K562 (cell line): ENCODE measurements at places on chromosomes 3 and 15.

DNA sequence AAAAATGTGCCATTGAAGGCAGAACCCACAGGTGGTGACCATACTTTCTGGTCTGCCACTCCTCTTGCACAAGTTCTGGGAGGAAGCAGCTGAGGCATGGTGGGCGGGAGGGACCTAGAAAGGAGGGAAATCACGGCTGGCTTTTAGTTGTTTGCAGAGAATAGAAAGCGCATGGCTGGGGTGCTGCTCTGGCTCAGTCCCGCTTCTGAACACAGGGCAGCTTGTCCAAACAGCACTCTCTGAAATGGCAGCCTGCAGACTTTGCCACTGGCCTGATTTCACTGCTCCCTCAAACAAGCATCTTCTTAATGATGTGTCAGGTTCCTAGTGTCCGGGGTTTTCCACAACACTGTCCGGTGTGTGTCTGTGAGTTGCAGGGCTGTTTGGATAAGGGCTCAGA lies 76.7 kb downstream of the AAGAB start:
- DNase-seq: no peak

DNA sequence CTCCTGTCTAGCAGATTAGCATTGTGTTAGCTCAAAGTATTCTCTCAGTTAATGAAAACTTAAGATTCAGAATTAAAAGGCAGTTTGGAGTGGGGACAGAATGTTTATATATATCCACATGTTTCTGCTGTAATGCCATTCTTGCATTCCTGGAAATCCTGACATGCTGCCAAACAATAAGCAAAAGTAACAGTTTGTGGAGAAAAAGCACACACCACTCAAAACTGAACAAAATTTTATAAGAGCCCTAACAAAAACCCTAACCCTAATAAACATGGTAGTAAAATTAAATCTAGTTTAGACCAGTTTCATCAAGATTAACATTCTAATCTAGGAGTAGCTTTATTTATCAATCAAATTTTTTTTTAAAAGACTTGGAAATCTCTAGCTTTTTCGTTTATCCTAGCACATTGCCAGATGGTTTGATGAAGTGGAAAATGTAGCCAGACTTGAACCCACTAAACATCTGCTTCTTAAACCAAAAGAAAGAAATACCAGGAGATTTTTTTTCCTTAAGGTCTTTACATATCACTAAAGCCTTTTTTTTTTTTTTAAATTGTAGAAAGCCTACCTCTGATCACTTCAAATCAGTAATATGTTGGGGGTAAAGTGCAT lies 3.7 kb downstream of the TCAIM start:
- no peak for DNase-seq

DNA sequence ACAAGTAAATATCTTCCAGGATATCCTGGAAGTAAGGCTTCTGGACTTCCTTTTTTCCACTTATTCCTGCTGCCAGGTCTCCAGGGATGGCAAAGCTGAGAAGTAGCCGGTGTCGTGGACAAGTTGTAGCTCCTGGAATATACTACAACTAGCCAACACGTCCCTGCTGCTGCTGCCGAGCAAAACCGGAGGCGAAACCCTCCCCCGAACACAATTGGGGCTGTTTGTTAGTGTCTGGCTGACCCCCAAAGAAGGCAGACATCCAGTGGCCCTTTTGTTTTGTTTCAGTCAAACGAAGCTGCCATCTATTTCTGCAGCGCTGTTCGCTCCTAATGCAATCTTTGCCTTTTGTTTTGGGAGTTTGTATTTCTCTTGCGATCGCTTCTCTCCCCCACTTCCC lies 45.3 kb upstream of the EIF5A2 start:
- no peak for DNase-seq

- DNase-seq: no peak
Observed at GRCh38 chr3:150319900-150320299, 88.2 kb upstream of the TSC22D2 start.

GRCh38 chr3:65439641-65440284 lies 599.0 kb downstream of the MAGI1 start:
- DNase-seq: peak; percentile 69

DNA sequence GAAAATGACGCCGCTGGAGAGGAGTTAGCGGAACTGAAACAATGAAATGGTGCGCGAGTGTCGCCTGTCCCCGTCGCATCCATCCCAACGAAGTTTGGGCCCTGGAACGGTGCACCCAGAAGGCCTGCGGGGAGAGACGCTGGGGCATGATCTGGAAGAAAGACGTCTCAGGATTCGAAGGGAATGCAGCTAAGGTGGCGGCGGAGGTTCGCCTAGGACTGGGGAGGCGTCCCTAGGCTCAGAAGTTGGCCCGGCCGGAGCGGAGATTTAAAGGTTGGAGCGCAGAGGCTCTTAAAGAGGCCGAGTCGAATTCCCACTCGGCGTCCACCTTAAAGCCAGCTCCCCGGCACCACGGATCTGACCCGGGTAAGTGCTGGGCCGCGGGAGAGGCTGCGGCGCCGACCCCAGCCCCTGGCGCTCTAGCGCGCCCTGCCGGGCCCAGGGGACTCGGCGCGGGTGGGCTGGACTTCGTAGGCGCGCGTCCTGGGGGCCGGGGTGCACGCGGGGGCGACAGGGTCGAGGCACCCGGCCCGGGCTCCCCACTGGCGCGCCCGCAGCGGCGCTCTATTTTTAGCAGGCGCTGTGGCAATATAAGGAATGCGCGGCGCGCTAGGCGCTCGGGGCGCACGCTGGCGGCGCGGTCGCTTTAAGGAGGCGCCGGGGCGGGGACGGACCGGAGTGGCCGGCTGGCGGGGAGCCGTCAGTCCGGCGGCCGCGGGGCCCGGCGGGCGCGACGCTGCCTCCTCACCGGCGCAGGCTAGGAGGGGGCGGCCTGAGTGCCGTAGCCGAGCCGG lies at the start of gene MRAS:
Gene MRAS, plus strand, starts transcription at position 620 of the 794 bp plus-strand sequence. CDS start 24,305 bp downstream, outside the sequence.
- DNase-seq: peak; percentile 72

DNA sequence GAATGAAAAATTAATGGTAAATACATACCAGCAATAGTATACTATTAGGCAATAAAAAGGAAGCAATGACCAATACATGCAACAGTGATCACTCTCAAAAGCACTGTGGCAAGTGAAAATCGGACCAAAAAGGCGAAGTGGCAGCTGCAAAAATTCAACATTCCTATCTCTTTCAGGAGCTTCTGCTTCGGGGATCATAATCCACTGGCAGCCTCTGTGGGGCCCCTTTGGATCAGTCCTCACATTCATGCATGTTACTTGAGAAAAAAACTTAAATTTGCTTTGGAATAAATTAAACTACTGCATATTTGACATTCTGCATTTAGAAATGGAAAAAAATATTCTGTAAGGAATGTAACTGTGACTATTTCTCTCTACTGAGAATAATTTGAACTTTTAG lies 425.6 kb downstream of the NR2F2 start:
- no peak for DNase-seq

- no peak for DNase-seq
Observed at GRCh38 chr15:100909565-100909964, 9.6 kb upstream of the LRRK1 start.

- no peak for DNase-seq
Observed at GRCh38 chr3:106018102-106018501, 149.3 kb upstream of the CBLB start.

DNA sequence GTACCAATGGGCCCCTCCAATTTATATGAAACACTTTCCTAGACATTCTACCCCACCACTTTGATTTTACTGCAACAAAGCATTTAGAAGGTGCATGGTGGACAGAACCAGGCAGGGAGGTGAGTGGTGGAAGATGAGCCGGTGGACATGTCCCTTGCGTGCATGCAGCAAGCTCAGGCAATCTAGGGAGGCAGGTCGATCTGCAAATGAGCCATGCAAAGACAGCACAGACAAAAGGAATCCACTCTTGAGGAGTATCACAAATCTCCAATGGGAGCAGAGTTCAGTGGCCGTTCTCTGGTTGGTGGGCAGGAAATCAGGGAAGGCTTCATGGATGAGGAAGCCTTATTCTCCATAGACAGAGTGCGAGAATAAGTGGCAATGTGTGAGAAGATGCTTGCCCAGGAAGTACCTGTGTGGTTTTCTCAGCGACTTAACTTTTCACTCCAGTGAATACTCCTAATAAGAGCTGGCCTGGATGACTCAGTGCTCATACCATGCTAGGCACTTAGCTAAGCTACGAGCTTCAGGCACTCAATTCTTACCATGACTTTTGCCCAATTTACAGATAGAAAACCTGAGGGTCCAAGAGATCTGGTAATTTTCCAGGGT lies 152.5 kb downstream of the FOXP1 start:
- no peak for DNase-seq

DNA sequence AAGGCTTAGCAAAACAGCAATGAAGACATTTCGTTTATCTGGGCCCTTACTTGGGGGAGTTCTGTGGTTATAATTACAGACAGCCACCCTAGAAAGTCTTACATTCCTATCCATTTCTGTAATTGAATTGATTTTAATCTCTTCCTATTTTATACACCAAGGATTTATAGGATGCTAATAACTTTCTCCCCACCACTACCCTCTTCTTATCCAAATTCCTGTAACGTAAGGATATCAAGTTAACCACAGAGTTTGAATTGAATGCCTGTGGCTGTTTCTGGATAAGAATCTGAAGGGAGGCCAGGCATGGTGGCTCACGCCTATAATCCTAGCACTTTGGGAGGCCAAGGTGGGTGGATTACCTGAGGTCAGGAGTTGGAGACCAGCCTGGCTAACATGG lies 78.6 kb downstream of the MLH1 start:
- no peak for DNase-seq

DNA sequence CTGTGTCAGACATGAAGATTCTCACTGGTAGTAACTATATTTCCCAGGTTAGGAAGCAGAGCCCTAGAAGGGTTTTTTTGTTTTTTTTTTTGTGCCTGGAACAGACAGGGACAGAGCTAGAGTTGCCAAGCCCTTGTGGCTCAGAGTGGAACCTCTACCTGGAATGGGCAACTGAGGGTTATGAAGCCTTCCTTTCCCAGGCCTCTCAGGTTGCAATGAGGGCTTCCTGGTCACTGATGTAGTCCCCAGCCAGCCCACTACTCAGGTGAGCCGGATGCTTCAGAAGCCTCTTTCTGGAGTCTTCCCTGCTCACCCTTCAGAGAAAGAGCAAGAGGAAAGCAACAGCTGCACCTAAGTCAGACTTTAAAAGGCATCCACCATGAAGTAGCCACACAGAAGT lies 48.8 kb upstream of the MANF start:
- DNase-seq: no peak

DNA sequence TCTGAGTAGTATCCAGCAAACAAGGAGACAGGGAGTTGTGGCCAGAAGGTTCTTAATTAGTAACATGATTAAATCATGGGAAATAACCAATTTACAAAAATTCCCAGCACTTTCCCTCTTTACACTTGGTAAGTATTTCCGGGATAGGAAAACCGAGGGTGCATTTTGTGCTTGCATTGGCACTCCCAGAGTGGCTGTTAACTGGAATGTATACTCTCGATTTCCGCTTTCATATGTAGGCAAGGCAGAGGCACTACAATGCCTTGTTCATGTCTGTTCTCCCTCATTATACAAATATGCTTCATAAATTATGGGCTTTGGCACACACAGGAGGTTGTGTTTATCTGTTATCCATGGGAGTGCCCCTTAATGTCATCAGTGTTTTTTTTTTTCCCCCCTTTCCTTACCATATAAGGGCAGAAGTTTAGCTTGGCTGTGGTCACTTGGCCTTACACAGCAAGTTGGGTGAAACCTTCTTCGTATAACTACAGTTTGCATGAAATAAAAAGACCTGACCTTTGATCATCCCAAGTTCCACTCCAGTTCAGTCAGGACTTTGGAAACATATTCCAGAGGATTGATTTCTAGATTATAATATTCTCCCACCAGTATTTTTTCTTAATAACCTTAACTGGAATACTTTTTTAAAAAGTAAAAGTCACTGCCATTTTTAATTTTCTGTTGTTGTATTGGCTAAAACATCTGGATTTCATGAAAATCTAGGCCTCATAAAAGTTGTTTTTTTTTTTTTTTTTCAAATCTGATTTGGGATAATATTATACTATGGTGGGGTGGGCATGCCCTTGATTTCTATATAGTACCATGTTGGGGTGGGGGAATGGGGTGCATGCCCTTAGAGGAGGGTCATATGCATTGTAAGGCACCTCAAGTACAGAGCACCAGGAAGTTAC lies 8.9 kb downstream of the TPM1 start:
- DNase-seq: peak; percentile 77

DNA sequence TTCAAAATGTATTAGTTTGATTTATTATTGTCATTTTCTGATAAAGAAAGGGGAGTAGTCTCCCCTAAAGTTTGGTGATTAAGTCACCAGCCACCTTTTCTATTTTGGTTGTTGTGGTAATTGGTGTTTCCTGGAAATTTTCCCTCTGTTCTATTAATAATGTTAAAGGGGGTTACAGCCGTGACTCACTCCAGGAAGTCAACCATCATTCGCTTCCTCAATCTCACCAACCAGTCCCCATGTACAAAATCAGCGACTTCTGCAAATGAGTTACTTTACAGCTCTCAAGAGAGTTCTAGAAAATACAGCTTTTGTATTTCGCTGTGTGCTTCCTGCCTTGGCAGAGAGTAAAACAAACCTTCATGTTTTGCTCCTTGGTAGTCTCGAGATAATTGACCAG lies 285.1 kb downstream of the LPP start:
- DNase-seq: no peak

DNA sequence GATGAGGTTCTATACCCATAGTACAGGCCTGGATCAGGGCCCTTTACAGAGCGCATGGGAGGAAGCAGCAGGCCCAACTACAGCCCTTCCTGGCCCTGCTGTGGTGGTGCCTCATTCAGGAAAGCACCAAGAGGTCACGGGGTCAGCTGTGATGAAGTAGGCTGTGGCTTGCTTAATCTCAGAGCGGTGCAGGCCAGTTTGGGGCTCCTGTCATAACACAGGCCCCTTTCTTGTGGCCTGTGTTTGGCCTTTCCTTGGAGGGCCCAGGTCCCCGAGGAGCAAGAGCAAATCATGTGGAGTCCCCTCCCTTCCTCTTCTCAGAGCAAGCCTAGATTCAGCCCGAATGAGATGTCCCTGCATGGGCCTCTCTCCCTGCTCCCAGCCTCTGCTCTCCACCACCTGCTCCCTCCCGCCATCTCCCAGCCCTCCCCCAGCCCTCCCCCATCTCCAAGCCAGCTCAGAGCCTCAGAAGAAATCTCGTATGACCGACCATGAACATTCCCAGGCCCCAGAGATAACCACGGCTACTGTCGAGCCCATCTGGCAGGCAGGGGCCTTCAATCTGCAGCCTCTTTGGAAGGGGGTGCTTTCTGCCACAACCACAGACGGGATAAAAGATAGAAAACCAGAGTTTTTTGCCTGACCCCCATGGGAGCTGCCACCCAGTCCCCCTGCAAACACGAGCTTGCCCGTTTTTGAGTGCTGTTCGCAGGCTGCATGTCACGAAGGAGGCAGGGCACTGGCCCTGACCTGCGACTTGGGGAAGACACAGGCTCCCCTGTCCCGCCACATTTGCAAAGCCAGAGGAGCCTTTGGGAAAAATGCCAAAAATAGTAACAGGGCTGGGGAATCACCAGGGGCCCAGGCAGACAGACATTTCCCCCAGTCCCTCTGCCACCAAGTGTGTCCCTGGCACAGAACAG lies 32.3 kb upstream of the DUSP7 start:
- peak; percentile 47 for DNase-seq

- DNase-seq: no peak
Observed at GRCh38 chr3:64445109-64445943, 220.1 kb upstream of the PRICKLE2 start.

DNA sequence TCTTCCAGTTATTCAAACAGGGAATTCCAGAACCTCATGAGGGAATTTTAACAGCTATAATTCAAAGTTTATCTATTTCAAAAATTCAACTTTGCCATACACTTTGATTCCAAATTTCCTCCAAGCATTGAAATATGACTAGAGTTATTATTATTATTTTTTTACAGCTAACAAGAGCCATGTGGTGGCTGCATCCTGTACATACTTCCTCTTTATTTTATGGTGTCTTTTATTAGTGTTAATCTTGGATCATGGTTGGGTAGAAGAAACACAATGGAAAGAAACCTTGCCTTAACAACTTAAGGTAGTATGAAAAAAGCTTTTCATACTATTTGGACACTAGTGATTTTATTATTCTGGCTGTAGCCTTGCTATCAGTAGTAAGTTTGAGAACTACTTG lies 52.7 kb downstream of the TFG start:
- no peak for DNase-seq
